ENCODE measurements at places on chromosomes 3 and 15.
A peak's percentile ranks its signal among the peaks of the same experiment; 100 is the strongest.

- no peak for DNase-seq
These were observed 121.6 kb downstream of the TFDP2 start for GRCh38 chr3:142027735-142028134.

GRCh38 chr3:179100652-179101051 is 29.0 kb upstream of the ZMAT3 start:
- DNase-seq = no peak

- DNase-seq = no peak
These were observed 10.4 kb downstream of the NR2F2 start for GRCh38 chr15:96340598-96341512.

DNA sequence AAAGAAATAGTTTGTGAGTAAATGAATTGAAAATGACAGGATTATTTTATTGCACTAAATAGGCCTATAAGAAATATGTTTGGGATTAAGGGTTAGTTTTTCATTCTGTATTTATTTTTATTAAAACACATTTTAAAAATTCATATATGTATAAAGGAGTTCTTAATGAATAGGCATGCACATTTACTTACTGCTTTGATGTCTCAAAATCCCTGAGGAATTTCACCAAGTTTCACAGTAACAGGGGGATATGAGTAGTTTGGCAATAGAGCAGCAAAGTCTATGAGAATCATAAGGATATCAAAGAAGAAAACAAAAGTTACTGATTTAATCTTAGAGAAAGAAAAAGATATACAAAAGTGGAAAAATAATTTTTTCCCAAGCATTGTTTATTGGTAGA is 411.7 kb downstream of the NAALADL2 start:
- no peak for DNase-seq

GRCh38 chr3:69582044-69582443 is 157.2 kb upstream of the MITF start:
- no peak for DNase-seq

GRCh38 chr15:74203914-74204431 is 1.4 kb upstream of the STRA6 start:
- peak; percentile 25 for DNase-seq

Data from RCC 7860 (cell line).